Umbilical cord (tissue), 2 donors: ENCODE measurements at places on chromosomes 5 and 9. TPM values are rescaled to one million over a fixed set of nuclear protein-coding genes. Genes with fewer than 3 reads are reported as not detected.

DNA sequence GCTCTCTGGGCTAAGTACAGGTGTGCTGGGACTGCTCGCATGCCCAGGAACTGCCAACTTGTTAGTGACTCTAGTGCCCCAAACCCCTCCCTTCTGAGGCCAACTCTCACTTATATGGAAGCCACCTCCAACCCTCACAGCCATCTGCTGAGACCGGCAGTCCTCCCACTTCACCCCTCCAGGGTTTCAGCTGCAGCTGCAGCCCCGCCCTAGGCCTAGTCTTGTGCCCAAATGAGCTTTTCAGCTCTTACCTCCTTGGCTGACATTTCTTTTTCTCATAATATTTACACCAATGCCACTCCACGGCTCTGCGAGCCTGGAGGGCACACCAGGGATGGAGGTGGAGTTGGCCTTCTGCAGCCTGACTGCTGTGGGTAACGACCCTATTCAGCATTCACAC, 166.6 kb downstream of the ROR2 start:
- DNase-seq: no peak

DNA sequence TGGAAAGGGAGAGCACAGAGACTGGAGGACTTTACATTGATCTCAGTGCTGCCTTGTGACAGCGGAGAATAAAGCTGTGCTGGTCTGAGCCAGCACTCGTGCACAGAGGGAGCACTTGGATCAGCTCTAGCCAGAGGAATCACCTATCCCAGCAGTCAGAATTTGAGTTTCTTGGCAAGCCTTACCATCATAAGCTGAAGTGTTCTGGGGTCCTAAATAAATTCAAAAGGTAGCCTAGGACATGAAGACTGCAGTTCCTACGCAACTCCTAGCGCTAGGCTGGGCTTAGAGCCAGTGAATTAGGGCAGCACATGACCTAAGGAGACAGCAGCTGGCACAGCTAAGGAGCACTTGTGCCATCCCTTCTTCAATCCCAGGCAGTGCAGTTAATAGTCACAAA, 119.5 kb downstream of the HMHB1 start:
- DNase-seq: no peak

DNA sequence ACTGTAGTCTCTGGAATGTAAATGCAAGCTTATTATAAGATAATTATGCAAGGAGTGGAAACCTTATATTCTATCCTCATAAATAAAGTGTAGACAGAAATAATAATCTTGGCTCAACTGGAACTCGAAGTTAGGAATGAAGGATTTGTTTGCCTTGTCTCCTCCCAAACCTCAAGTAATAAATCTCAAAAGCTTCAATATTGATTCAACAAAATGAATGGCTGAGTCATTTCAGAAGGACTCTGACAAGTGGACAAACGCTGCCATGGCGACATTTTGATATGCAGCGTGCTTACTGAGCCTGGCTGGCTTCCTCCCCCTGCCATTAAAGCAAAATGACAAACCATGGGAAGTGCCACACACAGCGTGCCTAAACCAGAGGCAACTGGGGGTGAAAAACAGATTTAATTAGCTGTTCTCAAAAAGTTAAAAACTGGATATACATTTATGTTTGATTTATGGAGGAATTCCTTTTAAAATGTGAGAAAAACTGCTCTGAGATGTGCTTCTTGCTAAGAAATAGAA, 10.5 kb upstream of the ADGRV1 start:
- no peak for DNase-seq

DNA sequence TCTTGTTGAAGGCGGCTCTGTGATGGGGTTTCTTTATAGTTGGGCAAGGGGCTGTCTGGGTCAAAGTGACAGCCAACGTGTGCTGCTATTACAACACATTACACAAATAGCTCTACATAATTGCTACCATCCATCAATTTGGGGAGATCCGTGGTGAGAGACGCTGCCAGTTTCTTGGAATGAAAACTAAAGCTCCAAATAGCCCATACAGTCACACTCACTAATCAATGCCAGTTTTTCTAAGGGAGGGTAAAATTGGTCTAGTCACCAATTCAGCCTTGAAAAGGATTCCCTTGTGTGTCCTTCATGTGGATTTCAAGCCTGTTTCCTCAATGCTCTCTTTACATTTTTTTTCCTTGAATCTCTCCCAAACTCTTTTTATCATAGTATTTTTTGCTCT, 343.3 kb upstream of the KLF4 start:
- no peak for DNase-seq

DNA sequence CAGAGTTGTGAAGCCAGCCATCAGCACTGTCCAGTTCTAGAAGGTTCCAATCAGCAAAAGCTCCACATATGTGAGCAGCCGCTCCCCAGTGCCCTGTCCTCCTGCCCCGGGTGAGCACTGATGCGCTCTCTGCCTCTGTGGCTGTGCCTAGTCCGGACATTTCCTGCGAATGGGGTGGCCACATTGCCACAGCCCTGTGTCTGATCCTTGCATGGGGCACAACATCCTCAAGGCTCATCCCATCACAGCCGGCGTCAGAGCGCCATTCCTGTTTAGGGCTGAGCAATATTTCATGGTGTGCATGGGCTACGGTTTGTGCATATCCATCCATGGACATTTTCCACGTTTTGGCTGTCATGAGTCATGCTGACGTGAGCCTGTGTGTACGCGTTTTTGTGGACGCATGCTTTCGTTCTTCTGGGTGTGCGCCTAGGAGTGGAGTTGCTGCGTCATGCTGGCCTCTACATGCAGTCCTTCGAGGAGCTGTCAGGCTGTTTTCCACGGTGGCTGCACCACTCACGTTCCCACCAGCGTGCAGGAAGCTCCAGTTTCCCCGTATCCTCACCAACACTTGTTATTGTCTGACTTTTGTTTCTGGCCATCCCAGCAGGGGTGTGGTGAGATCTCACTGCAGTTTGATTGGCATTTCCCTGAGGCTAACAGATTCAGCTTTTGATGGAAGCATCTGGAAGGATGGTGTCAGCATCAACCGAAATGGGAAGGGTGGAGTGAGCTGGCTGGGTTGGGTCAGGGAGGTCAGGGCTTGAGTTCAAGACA, 9.7 kb upstream of the SLC6A18 start:
- DNase-seq: no peak

DNA sequence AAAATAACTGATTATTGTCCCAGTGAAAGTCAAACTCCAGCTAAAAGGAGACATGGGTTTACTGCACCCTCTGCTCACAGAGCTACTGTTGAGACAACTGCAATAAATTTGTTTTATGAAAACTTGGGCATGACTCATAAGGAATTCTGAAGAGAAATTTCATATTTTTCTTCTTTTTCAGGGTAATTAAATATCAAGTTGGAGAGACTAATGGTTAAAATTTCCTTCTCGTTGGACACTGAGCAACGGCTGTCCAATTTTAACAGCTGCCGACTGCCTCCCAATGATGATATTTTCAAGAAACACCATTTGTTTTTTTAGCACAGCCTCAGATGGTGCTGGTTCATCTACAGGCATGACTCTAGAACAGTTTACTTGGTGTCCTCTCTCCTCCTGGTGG, 259.2 kb upstream of the RGMB start:
- no peak for DNase-seq

GRCh38 chr5:111070272-111071134, 1.0 kb upstream of the TSLP start:
- no peak for DNase-seq

- no peak for DNase-seq
Measured at GRCh38 chr5:82861701-82862100, 215.5 kb downstream of the TMEM167A start.

DNA sequence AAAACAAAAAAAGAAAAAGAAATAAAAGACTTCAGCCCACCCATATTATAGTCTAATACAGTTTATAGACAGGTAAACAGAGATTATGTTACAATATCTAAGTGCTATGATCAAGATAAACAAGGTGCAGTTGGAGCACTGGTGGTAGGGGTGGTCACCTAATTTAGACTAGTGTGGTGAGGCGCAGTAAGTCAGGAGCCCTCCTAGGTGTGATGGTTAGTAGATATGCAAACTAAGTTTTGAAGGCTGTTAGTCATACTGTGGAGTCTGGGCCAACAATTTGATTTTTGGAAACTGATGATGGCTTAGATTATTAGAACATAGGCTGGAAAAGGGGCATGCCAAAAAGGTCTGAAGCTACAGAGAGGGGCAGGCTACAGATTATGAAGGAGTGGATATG, 14.7 kb downstream of the NIPBL start:
- no peak for DNase-seq

DNA sequence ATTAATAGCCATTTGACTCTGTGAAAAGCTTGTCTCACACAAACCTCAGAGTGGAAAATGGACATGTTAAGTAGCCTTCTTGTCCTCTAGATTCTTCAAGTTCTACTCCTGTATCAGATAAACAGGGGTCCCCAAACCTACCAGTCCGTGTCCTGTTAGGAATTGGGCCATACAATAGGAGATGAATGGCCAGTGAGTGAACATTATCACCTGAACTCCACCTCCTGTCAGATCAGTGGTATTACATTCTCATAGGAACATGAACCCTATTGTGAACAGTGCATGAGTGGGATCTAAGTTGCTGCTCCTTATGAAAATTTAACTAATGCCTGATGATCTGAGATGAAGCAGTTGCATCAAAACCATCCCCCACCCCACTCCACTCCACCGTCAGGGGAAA, 136.3 kb downstream of the TMEM232 start:
- no peak for DNase-seq

DNA sequence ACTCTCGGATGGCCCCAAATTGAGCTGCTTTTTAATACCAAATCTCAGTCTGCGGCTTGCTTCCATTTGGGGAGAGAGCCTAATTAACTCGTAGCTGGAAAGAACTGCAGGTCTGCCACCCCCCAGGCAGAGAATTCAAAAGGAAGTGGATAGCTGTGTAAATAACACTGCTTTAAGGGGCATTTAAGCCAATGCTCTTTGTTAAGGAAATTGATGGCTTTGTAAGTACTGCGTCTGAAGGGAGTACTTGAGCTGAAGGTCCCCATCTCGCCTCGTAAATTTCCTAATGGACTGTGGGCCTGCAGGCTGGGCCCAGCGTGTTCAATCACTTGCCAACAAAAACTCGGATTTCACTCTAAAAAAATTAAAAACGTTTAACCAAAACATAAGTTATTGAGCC, 132.7 kb downstream of the PAPPA start:
- DNase-seq: no peak

GRCh38 chr9:135907006-135907430, 328 bp downstream of the CAMSAP1 start:
- DNase-seq: no peak

DNA sequence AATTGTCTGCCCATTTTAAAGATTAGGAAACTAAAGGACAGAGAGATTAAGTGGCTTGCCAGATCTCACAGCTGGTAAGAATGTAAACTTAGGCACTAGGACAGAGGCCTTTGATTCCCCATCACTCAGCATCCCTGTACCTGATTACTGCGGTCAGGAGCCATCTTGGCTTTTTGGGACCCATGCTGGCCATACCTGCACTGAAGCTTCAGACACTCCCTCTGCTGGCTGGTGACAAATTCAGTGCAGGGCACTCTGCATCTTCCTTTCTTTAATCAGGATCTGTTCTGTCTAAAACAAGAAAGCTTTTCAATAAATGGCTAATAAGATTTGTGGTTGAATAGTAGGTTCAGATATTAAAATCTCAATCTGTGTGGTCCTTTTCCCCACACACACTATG, 215.5 kb upstream of the RORB start:
- DNase-seq: no peak

DNA sequence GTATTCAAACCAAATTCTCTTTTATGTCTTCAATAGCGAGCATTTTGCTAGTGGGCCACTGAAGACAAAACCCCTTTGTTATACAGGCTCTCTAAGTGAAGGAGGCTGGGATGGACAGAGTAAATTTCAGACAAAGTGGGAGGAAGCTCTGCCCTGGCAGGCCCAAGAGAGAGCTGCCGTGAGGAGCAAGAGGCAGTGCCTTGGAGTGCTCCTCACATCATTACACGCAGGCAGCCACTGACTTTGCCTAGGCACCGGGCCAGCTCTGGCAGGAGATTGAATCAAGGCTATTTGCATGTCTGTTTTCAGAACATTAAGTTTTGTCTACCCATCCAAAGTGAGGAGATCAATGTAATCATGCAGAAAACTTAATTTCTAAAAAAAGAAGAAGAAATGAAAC, 167.7 kb downstream of the CCDC192 start:
- no peak for DNase-seq

DNA sequence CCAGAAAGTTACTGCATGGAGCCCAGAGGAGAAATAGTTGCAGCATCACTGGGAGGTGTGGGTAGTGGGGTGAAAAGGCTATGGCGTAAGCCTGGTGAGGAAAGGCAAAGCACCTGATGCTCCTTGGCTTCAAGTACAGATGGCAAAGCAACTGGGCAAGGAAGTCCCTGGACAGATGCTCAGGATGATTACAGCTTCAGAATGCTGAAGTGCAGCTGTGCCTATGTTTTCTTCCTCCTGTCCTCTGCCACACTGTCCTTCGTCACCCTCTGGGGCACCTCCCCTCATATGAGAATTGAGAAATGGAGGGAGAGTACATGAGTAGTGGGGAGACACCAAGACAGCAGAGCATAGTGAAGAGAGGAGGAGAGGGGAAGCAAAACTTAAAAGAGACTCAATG, 328.0 kb downstream of the PDE4D start:
- DNase-seq: no peak

DNA sequence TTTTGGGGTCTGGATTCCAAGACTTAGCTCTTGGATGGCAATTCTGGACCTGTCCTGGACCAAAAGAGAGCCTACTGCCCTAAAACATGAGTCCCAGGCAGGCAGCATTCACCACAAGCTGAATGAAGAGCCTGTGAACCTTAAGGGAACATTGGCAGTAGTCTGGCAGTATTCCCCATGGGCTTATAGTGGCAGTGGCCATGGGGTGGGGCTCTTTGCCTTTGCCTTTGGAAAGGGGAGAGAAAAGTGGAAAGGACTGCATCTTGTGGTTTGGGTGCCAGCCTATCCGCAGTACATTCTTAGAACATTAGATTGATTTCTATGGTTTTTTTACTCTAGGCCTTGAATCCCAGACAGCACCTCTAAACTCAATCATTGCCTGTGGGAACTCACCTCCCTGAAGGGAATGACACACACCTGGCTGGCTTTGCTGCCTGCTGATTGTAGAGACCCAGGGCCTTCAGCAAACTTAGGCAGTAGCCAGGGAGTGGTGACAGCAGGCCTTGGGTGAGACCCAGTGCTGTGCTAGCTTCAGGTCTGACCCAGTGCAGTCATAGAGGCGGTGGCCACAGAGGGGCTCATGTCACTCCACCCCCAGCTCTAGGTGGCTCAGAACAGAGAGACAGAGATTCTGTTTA, 216.3 kb downstream of the CETN3 start:
- no peak for DNase-seq

GABRA1 gene
- total RNA-seq: 2.9 TPM

STKLD1 gene
- 7.5 TPM for total RNA-seq

TAF1L gene
- total RNA-seq: 4.3 TPM

EDIL3 gene
- 170 TPM for total RNA-seq

DIMT1 gene
- total RNA-seq: 53.2 TPM

NUTM2G gene
- 0.48 TPM for total RNA-seq

NTNG2 gene
- 3.9 TPM for total RNA-seq

F2RL1 gene
- total RNA-seq: 3.9 TPM

TLR4 gene
- total RNA-seq: 14.7 TPM

NR2F1 gene
- total RNA-seq: 32.7 TPM

SPINK13 gene
- not detected for total RNA-seq

MSX2 gene
- total RNA-seq: 8.2 TPM

PCDHGC3 gene
- total RNA-seq: 42.9 TPM

SLC27A6 gene
- 28.2 TPM for total RNA-seq

BARX1 gene
- not detected for total RNA-seq

TTC39B gene
- 11.8 TPM for total RNA-seq
